Suprapubic skin (tissue), 4 donors: ENCODE measurements at places on chromosomes 6 and 20.

- no peak for DNase-seq
These were observed 121.9 kb downstream of the INSM1 start for GRCh38 chr20:20489648-20490341.

DNA sequence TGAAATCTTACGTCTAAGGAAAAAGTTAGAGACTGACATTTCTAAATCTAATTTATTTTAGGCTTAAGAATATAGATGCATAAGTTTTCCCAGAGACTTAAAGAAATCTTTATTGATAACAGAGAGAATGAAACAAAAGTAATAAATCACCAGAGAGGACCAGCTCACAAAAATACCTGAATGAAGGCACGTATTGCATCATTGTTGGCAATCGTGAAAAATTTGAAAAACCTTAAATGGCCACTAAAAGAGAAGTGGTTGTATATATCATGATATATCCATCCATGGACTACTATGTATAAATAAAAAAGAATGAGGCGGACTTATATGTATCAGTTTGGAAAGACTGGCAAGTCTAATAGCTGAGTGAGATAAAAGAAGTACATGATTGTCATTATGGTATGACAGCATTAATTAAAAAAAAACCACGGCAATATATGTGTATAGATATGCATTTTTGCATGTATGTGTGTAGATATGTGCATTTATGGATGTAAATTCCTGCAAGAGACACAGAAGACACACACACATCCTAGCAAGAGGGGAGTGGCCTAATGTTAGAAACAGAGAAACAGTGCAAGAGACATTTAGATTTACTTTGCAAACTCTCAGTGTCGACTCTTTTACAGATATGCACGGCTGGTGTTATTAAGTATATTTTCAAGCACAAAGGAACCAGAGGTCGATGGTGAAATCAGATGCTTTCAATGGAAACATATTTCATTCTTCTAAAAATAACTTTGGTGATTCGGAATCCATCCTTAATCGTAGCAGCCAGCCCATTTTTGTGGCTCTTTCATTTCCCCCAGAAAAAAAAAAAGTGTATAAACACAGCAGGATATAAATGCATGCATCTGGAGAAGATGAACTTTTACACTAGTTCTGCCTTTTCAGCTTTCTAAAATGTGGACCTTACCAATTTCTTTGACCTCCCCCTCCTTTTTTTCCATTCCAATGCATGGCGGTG lies 156.1 kb upstream of the SALL4 start:
- no peak for DNase-seq

DNA sequence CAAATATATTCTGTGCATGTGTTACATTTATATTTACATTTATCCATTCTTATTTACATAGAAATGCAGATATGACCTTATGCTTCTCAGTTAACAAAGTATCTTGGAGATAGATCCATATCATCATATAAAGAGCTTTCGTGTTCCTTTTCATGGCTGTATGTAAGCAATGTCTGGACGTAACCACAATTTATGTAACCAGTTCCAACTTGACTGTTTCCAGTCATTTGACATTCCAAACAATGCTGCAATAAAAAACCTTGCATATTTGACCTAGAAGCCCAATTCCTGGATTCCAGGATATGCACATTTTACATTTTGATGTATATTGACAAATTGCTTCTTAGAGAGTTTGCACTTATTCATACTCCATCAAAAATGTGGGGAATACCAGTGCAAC lies 113.7 kb upstream of the F13A1 start:
- DNase-seq, result no peak

- no peak for DNase-seq
These were observed 69.3 kb downstream of the MDN1 start for GRCh38 chr6:89750338-89750737.

GRCh38 chr6:51928320-51928719 lies 159.1 kb downstream of the PKHD1 start:
- no peak for DNase-seq

DNA sequence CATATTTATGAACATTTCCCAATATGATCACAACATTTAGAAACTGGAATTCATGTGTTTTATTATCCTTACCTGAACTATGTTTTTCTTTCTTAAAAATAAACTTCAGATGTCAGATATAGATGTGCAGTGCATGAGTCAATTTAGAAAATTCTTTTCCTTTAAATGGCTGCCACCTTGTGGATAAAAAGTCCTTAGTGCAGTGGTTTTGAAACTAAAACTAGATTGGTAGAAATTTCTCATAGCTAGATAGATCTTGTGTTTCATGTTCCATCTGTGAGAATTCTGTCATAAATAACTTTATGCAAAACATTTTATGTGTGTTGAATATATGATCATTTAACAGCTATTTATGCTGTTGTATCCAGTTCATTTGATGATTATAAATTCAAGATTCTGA lies 134.9 kb downstream of the KLHL32 start:
- DNase-seq, result no peak

- no peak for DNase-seq
These were observed 46.9 kb downstream of the MAP3K4 start for GRCh38 chr6:161038229-161039031.

- no peak for DNase-seq
These were observed 6.7 kb downstream of the SRC start for GRCh38 chr20:37352608-37352980.

DNA sequence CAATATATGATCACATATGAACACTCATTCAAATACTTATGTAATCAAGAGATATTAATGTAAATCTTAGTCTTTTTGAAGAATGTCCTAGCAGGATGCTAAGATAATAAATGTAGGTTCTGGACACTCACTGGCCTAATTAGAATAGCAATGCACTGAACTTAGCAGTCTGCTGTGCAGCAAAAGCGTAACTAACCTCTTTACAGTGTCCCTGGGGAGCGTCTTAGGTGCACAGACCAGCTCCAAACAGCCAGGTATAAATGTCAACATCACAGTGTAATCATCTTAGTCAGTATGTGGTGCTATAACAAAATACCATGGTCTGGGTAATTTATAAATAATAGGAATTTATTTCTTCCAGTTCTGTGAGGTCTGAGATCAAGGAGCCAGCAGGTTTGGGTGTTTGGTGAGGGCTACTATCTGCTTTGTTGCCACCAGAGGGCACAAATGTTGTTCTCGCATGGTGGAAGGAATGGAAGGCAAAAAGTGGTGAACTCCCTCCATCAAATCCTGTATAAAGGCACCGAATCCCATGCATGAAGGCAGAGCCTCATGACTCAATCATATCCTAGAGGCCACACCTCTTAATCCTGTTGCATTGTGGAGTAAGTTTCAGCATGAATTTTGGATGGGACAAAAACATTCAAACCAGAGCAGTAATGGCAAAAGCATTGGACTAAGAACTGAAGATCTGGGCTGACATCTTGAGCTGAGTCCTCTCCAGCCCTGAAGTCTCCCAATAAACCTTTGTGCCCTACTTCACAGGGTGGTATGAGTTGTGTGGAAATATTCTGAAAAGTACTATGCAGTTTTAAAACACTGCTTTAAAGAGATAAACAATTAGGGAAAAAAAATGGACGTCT lies 41.8 kb upstream of the FOXO3 start:
- no peak for DNase-seq

DNA sequence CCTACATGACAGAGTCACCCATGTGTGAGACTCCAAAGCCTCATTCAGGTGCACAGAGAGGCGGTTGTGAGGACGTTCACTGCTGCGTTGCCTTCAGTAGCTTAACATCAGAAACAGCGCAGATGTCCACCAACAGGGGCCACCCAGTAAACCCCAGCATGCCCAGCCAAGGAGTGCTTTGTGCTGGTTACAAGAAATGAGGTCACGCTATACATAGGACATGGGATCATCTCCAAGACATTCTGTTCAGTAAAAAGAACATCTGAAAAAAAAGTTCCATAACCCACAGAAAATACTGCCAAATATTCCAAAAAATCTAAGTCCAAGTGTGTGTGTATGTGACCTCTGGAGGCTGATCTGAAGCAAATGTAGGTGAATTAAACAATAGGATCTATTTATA lies 16.0 kb downstream of the SLC52A3 start:
- no peak for DNase-seq

DNA sequence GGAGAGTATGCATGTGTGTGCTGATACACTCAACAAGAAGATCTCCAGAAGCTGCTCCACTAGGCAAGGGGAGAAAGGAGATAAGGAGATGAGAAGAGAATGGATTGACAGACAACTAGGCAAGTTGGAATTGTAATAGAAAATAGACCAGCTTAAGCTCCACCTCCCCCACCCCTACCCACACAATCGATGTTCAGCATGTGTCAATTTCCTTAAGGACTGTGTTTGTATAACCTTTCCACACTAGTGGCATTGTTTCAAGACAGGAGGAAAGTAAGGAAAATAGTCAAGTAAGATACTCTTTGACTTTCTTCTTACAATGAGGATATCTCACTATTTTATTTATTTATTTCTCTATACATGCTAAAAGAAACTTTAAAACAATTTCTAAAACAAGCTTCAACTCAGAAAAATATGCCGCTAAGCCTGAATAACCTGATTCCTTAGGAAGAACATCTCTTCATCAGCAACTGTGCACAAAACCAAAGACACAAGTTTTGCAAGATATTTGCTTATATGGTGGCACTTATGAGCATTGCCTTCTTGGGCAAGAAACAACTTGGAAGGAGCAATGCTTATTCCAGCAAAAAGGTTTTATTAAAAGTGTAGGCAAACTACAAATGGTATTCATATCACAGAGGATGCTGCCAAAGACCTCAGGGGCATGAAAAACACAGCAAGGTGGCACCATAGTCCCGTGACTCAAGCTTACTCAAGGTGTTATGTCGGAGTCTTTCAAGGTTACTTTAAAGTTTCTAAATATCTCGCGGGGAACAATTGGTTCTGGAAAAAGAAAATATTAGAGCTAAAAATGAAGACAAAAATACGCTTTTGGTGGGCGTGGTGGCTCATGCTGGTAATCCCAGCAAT lies 249.1 kb downstream of the COL12A1 start:
- DNase-seq, result no peak

DNA sequence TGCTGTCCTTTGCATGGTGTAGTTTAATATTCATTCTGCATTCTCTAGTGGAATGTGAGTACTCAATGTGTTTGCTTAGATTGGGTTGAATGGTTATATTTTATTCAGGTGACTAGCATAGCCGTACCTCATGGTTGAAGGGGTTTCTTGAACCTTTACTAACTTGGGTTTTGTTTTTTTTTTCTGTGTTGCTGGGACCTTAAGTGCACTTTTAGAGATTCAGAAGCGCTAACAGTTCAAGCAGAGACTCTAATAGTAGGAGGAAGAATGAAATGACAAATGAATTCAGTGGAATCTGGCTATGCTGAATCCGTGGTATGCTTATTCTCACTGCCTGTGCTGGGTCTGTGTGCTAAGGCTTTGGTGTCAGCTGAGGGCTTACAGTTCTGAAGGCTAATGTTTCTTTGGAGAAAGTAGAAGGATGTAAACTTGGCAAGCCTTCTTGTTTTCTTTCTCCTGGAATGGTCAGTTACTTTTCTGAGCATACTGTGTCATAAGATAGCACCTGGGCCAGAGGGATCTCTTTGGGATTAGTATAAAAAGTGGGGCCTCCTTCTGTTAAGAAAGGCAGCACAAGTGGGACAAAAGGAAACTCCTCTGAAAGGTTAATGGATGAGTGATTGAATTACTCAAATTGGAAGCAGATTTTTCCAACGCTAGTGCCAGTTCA lies 28.7 kb downstream of the RNF144B start:
- DNase-seq, result no peak

DNA sequence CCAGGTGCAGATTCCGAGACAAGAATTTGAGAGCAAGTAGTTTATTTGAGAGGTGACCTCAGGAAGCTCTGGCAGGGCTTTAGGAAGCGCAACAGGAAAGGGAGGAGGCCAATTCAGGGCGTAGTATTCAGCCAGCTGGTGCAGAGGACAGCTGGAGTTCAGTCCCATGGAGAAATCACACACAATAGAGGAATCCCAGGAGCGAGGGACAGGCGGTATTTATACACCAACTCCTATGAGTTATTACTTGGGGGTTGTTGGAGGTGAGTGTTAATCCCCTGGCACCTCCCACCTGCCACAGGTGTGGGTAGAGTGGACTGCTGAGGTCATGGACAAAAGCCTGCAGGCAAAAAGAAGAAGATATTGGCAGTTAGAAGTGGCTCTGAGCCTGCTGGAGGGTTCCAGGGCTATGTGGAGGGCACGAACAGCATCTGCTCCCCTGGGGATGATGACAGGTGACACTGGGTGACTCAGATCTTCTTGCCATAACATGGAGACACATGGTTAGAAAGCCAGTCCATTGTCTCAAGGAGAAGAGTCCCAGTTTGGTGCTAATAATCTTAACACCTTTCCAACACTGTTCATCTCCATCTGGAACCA lies 13.9 kb upstream of the SULF2 start:
- DNase-seq, result no peak

DNA sequence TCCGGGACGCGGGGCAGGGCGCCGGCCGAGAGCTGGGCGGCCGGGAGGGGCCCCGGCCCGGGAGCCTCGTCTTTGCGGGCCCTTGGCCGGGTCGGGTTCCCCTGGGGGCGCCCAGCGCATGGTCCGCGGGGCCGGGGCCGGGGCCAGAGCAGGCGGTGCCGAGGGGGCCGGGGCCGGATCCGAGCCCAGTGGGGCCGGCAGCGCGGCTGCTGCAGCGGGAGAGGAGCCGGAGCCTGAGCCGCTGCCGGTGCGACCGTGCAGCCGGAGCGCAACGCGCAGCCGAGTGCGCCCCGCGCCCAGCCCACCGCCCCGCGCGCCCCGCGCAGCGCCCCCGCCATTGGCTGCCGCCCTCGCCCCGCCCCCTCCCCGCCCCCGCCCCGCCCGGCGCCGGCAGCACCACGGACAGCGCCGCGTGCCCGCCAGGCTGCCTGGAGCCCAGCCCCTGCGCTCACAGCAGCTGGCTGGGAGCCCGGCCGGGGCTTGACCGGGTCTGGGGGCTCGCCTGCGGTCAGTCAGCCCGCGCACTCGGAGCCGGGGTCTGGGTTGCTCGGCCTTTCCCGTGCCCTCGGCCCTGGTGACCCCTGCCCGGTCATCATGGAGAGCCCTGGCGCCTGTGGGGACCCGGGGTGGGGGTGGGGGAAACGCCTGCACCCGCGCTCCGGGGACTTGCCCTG lies at the start of gene HRH3:
HRH3 (minus strand) TSS at position 287 of the 674 bp plus-strand sequence. CDS start 308 bp downstream, outside the sequence.
- no peak for DNase-seq

DNA sequence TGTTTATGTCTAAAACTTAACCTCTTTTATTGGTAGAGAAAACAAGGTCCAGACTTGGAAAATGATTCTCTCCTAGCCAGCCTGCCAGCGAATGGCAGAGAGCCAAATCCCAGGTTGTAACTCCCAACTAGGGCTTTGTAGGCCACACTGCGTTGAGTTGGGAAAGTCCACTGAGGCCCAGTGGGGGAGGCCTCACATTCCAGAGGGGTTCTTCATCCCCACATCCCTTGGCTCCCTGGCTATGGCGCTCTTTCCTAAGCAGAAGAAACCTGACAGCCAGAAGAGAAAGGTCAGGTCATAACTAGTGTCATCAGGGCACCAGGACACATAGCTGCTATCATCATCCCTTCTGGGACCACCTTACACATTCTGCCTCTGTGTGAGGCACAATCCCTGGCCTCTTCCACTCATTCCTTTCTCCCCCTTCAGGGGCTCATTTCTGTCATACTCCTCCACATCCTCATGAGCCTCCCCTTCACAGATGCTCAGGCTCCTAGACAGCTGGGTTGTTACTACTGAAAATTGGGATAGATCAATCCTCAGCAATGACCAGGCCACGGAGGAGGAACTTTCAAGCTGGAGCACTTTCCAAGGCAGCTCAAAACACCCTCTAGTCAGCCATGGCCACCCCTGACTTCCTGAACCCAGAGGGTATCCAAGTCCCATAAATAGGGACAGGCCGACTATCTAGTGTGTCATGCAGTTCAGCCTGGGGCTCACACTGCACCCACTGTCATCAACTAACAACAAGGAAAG lies 48.6 kb downstream of the TCP11 start:
- peak; percentile 70 for DNase-seq
